ENCODE measurements at places on chromosomes 7 and 10. TPM values are rescaled to one million over a fixed set of nuclear protein-coding genes. Genes with fewer than 3 reads are reported as not detected.

GIMAP6 gene
- total RNA-seq = 0.34 TPM

OR13A1 gene
- not detected for total RNA-seq

DNAH11 gene
- not detected for total RNA-seq

SEPTIN14 gene
- total RNA-seq = not detected

CACNA2D1 gene
- total RNA-seq = 5.9 TPM

SYT15B gene
- 0.21 TPM for total RNA-seq

BHLHA15 gene
- total RNA-seq = 8.1 TPM

RAB19 gene
- total RNA-seq = 6.4 TPM

TMEM139 gene
- total RNA-seq = 20.5 TPM

C7orf33 gene
- not detected for total RNA-seq

ATOH7 gene
- total RNA-seq = not detected

SYPL1 gene
- 69.0 TPM for total RNA-seq

HACD1 gene
- 16.6 TPM for total RNA-seq

TSPAN13 gene
- total RNA-seq = 16.7 TPM

MYOZ1 gene
- total RNA-seq = 0.55 TPM

MACC1 gene
- total RNA-seq = 61.7 TPM

ERVW-1 gene
- not detected for total RNA-seq

RELN gene
- total RNA-seq = 4.4 TPM

VAX1 gene
- total RNA-seq = not detected

C10orf67 gene
- total RNA-seq = 0.07 TPM

TWIST1 gene
- 6.3 TPM for total RNA-seq

SLC18A3 gene
- not detected for total RNA-seq

SUMF2 gene
- 98.6 TPM for total RNA-seq

ZNF365 gene
- total RNA-seq = 4.7 TPM

FAM237B gene
- not detected for total RNA-seq

GIMAP8 gene
- not detected for total RNA-seq

DGKB gene
- 0.41 TPM for total RNA-seq

OPN4 gene
- total RNA-seq = not detected
